ENCODE measurements at places on chromosomes 2 and 18.

DNA sequence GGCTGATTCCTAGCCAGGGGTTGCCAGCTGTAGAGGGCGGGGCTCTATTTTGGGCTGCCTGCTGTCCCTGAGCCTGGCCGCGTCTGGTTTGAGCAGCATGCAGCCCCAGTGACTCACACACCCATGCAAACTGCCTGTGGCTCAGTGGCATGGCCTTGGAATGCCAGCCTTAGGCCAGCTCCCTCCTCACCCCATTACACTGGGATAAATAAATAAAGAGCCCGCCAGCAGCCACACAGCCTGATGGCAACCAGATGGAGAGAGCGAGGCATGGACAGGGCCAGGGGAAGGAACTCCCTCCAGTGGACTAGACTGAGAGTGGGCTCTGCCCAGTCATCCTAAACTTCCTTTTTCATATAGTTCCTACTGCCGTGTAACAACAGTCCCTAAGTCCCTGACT is 18.3 kb downstream of the NHEJ1 start:
- no peaks in the 10 kb centered on the region for H3K4me1 ChIP-seq
- H3K27me3 ChIP-seq: no peaks in the 10 kb centered on the region
- H3K36me3 ChIP-seq: peaks cover 90% of the 10 kb centered on the region
- no peak for DNase-seq

DNA sequence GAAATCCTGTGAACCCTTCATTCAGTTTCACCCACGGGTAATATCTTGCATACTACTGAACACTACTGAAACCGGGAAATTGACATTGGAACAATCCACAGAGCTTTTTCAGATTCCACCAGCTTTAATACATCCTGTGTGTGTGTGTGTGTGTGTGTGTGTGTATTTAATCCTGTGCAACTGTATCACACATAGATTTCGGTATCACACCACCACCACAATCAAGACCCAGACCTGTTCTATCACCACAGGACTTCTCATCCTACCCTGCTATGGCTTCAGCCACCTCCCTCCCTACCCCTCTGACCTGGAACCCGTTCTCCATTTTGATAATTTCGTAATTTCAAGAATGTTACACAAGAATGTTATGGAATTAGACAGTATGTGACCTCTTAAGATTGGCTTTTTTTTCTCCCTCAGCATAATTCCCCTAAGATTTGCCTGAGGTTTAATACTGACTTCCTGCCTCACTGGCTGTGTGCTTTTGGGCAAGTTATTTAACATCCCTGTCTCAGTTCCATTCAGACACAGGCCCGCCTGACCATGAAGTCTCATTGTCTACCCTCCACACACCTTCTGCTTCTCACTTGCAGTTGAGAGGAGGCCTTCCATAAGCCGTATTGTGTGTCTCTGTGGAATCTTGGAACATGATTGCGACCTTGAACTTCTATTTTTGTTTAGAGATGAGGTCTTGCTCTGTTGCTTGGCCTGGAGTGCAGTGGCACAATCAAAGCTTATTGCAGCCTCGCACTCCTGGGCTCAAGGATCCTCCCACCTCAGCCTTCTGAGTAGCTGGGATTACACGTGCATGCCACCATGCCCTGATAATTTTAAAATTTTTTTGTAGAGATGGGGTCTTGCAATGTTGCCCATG is 14.4 kb upstream of the TMEM131 start:
- peaks cover 1% of the 10 kb centered on the region for H3K27me3 ChIP-seq
- H3K27ac ChIP-seq: no peak overlapping the region
- H3K4me3 ChIP-seq: no peak overlapping the region
- no peaks in the 10 kb centered on the region for H3K36me3 ChIP-seq
- H3K4me1 ChIP-seq: peaks cover 37% of the 10 kb centered on the region
- no peak for DNase-seq

- peaks cover 80% of the 10 kb centered on the region for H3K4me1 ChIP-seq
- peak; percentile 72 for DNase-seq
- peaks cover 54% of the 10 kb centered on the region for H3K36me3 ChIP-seq
- H3K27me3 ChIP-seq: no peaks in the 10 kb centered on the region
- H3K4me3 ChIP-seq: peak overlapping the region; percentile 95
- peak overlapping the region; percentile 97 for H3K27ac ChIP-seq
Measured at GRCh38 chr2:159903443-159904126, 105.6 kb upstream of the CD302 start.

GRCh38 chr2:60468382-60469085 is 84.9 kb downstream of the BCL11A start:
- no peaks in the 10 kb centered on the region for H3K27me3 ChIP-seq
- no peak overlapping the region for H3K4me3 ChIP-seq
- H3K4me1 ChIP-seq: peaks cover 2% of the 10 kb centered on the region
- H3K36me3 ChIP-seq: no peaks in the 10 kb centered on the region
- H3K27ac ChIP-seq: no peak overlapping the region
- DNase-seq: no peak

DNA sequence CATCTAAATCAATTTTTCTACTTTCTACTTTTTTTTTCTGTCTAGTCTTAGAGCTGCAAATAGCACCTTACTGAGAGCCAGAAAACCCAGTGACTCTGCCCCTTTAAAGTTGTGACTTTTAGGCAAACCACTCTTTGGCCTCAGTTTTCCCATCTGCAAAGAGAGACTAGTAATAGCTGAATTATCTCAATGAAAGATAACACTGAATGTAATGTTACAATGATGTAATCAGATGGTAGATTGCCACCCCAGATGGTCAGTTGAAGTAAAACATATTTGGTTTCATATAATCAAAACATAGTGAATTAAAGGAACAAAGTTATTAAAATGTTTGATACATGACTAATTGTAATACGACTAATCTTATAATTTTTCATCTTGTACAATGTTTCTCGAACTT is 5.0 kb upstream of the APCDD1 start:
- H3K36me3 ChIP-seq: no peaks in the 10 kb centered on the region
- no peaks in the 10 kb centered on the region for H3K4me1 ChIP-seq
- H3K4me3 ChIP-seq: no peak overlapping the region
- H3K27me3 ChIP-seq: peaks cover 36% of the 10 kb centered on the region
- no peak for DNase-seq

- no peaks in the 10 kb centered on the region for H3K36me3 ChIP-seq
- no peaks in the 10 kb centered on the region for H3K4me1 ChIP-seq
- H3K27ac ChIP-seq: no peak overlapping the region
- no peak overlapping the region for H3K4me3 ChIP-seq
Measured at GRCh38 chr2:9297156-9297555, 90.5 kb downstream of the ASAP2 start.

GRCh38 chr2:75729861-75730260 is 19.1 kb upstream of the GCFC2 start:
- H3K36me3 ChIP-seq: no peaks in the 10 kb centered on the region
- no peak overlapping the region for H3K27ac ChIP-seq
- H3K27me3 ChIP-seq: peaks cover 31% of the 10 kb centered on the region
- no peaks in the 10 kb centered on the region for H3K4me1 ChIP-seq

- H3K36me3 ChIP-seq: peaks cover 3% of the 10 kb centered on the region
- no peak overlapping the region for H3K4me3 ChIP-seq
- no peak for DNase-seq
- peaks cover 11% of the 10 kb centered on the region for H3K4me1 ChIP-seq
Measured at GRCh38 chr2:148918554-148918953, 43.5 kb downstream of the KIF5C start.

GRCh38 chr2:226836548-226836885 is 663 bp downstream of the RHBDD1 start:
- H3K4me3 ChIP-seq: peak overlapping the region; percentile 90
- DNase-seq: no peak
- H3K4me1 ChIP-seq: peaks cover 65% of the 10 kb centered on the region
- H3K36me3 ChIP-seq: peaks cover 83% of the 10 kb centered on the region
- peak overlapping the region; percentile 99 for H3K27ac ChIP-seq

GRCh38 chr2:53964257-53964952 is 6.4 kb downstream of the PSME4 start:
- H3K36me3 ChIP-seq: peaks cover 24% of the 10 kb centered on the region
- no peak overlapping the region for H3K27ac ChIP-seq

GRCh38 chr2:32495139-32495538 is 132.7 kb upstream of the TTC27 start:
- no peak overlapping the region for H3K27ac ChIP-seq
- H3K27me3 ChIP-seq: no peaks in the 10 kb centered on the region
- no peak overlapping the region for H3K4me3 ChIP-seq

GRCh38 chr2:10097352-10098148 is 17.3 kb upstream of the CYS1 start:
- H3K4me3 ChIP-seq: no peak overlapping the region
- H3K4me1 ChIP-seq: no peaks in the 10 kb centered on the region
- peaks cover 50% of the 10 kb centered on the region for H3K27me3 ChIP-seq
- no peaks in the 10 kb centered on the region for H3K36me3 ChIP-seq
- H3K27ac ChIP-seq: no peak overlapping the region

- no peaks in the 10 kb centered on the region for H3K27me3 ChIP-seq
- no peaks in the 10 kb centered on the region for H3K4me1 ChIP-seq
- H3K4me3 ChIP-seq: no peak overlapping the region
- no peak overlapping the region for H3K27ac ChIP-seq
- DNase-seq: no peak
Measured at GRCh38 chr2:104120171-104120570, 733.7 kb upstream of the POU3F3 start.

DNA sequence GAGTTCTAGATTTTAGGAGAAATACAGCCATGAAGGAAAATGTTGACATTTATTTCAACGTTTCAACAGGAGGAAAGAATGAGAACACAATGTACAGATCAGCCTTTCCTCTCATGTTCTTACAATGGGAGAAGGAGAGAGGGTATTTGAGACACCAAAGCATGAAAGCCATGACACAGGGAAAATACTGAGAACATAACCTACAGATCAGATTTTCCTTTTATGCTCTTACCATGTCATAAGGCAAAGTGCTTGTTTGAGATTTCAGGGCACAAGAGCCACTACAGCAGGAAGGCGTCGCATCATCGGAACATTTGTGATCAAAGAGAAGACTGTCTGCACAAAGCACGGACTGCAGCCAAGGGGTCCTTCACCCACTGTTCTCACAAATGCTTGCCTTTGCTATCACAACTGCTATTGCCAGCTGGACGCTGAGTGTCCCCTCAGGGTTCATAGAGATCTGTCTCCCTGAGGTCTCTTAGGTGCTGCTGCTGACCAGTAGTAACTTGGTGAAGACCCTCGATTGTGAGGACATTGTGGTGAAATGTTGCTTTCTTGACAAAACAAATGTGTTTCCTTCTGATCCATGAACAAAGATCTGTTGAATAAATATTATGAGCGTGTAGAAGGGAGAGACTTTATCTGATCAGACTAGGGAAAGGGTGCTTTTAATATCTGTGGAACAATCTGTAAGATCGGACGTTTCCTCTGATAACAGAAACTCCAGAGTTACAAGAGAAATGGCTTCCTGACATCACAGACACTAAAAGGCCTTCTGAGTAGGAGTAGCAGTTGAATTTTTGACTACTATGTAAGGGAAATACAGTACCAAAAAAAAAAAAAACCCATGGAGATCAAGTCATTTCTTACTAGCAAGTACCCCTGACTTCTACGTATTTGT is 6.4 kb upstream of the IL1RL1 start:
- DNase-seq: peak; percentile 52
- no peaks in the 10 kb centered on the region for H3K36me3 ChIP-seq
- H3K4me1 ChIP-seq: peaks cover 52% of the 10 kb centered on the region
- H3K27me3 ChIP-seq: no peaks in the 10 kb centered on the region
- peak overlapping the region; percentile 30 for H3K4me3 ChIP-seq
- H3K27ac ChIP-seq: peak overlapping the region; percentile 97

DNA sequence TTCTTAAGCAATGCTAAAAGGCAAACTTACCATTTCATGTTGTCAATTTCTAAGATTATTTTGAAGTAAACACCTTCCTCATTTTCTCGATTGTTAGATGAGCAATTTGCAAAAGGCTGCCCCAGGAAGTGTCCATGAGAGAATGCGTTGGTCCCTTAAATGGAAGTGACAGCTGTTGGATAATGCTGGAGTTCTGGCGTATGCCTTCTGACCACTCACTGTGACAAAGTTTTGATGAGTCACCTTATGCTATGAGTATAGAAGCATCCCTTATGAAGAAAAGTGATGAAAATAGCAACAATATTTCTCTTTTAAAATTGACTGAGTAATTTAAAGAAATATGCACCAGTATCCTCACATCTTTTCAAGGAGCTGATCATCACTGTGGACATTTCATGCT is 1497.5 kb downstream of the DPP10 start:
- DNase-seq: no peak
- no peak overlapping the region for H3K27ac ChIP-seq
- H3K27me3 ChIP-seq: no peaks in the 10 kb centered on the region
- H3K4me1 ChIP-seq: no peaks in the 10 kb centered on the region
- H3K4me3 ChIP-seq: no peak overlapping the region

DNA sequence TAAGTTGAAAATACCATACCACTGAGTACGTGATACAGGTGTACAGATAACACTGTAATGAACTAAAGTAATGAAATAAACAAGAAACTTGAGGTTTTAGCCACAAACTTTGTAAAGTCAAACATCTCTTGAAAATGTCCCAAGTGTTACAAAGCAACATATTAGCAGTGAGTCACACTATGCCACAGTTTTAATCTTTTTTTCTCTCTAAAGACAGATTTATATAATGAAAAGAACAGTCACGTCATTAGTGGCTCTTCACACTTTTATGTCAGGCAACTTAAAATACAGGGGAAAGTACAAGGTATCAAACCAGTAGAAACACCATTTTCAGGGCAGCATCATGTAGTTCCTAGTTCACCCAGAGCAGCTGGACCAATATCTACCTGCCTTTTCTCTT is 42.1 kb downstream of the RAPH1 start:
- peaks cover 19% of the 10 kb centered on the region for H3K4me1 ChIP-seq
- H3K36me3 ChIP-seq: peaks cover 31% of the 10 kb centered on the region
- peak overlapping the region; percentile 10 for H3K27ac ChIP-seq
- H3K4me3 ChIP-seq: no peak overlapping the region
- DNase-seq: no peak
- H3K27me3 ChIP-seq: no peaks in the 10 kb centered on the region

DNA sequence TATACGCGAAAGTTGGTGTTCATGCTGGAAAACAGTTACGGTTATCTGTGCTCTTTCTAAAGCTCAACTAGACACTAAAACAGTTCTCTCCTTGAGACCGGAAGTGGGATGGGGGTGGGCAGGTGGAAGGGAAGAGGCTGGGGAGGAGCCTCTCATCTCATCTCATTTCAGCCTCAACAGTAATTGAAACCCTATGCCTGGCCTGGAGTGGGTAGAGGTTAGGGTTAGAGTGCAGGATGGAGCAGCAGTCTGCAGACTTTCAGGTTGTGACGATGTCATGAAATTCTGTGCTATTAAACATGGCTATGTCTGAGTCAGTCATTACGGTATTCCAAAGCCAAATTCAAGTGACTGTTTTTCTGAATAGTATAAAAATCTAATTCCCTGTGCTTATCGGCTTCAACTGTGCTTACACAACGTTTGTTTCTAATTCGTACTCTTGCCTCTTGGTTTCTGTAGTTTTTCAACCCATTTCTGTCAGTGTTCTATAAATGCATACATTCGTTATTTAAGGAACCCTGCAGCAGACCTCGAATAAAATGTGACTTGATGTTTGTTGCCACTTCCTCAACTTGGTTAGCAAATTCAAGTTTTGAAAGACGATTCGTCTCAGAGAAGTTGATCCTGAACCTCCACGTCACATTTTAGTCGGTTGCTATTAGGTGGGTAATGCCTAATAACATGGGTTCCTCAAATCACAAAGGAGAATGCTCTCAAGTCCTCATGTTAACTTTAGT is 75.8 kb upstream of the TCF7L1 start:
- DNase-seq: no peak
- H3K4me3 ChIP-seq: no peak overlapping the region
- peaks cover 35% of the 10 kb centered on the region for H3K4me1 ChIP-seq
- peaks cover 34% of the 10 kb centered on the region for H3K36me3 ChIP-seq
- no peaks in the 10 kb centered on the region for H3K27me3 ChIP-seq

- DNase-seq: no peak
- H3K27me3 ChIP-seq: peaks cover 18% of the 10 kb centered on the region
- H3K27ac ChIP-seq: no peak overlapping the region
- no peak overlapping the region for H3K4me3 ChIP-seq
Measured at GRCh38 chr2:225510796-225511195, 111.3 kb downstream of the NYAP2 start.

Data from activated T-cell treated with anti-CD3 and anti-CD28 coated beads, Interleukin-2, amount 50 U/mL, for 24 hours (primary cell).